ENCODE measurements at places on chromosomes 11 and 22.

DNA sequence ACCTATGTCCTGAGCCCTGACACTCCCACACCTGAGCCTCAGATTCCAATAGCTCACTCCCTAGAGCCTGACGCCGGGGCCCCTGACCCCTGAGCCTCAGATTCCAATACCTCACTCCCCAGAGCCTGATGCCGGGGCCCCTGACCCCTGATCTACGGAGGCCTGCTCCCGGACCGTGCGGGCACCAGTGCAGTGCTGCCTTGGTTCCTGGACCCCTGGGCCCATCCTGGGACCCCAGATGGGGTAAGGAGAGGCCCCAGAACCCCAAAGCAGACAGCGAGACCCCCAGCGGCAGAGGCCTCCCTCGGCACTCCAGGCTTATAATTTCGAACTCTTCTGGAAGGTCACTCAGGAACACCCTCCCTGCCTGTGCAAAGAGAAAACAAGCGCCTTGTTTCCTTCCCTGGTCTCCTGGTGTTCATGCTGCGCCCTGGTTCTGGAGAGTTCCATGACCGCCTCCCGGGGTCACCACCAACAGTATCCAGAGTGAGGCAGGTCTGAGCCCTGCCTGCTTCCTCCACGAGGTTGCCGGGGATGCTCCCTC, 7.5 kb downstream of the SUSD2 start:
- DNase-seq, result no peak

DNA sequence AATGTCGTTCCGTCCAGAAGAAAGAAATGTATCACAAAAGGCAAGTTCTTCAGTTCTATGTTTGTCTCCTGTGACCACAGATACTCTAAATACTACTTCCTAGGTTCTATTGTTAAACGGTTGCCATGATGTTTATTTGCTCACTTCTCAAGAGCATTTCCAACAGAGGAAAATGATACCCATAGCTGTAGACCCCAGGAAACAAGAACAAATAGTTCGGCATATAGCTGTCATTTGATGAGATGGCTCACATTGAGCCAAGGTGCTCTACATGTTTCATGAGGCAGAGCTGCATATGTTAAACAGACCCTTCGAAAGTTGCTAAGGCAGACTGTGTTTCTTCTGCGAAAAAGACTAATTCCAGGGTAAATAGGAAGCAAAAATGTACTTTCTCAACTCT, 15.4 kb upstream of the ANGPTL5 start:
- DNase-seq, result no peak

DNA sequence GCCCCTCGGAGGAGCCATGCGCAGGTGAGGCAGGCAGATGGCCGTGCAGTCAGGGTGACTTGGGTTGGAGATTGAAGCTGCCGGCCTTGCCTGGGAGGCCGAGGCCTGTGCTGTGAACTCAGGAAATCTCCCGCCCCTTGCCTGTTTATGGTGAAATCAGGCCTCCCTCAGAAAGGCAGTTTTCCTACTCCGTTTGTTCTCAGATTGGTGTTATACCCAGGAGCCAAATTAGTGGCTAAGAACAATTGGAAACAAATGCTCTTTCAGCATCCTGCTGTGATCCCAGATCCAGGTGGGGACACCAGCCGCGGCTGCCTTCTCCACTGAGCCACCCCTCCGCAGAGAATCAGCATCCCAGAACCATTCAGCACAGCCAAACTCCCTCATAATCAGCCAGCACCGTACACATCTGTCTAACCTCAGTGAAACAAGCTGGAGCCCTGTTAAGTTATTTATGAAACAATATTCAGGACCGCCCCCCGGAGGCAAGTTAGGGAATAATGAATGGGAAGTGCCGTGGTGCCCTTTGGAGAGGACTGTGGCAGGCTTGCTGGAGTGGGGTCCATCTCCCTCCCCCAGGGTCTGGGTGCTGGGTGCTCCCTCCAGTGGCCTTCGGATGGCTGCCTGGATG, 60.0 kb downstream of the PKNOX2 start:
- no peak for DNase-seq

- no peak for DNase-seq
These were observed 11.5 kb upstream of the TMEM123 start for GRCh38 chr11:102464037-102464436.

DNA sequence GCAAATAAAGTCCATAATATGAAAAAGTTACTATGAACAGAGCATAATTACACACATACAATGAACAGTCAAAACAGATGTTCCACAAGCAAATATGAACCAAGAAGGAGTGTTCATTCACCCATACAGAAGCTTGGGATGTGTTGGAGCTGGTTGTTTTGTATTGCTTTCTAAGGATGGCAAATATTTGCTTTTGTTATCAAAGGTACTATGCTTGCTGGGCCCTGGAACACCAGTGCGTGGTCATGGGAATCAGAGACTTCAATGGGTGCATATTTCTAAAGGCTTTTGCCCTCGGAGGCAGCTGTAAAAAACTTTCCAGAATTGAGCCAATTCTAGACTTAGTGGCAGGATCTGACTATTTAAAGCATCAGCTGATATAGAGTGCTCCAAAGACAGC, 85.1 kb downstream of the BARX2 start:
- DNase-seq, result no peak

Measured in activated CD4-positive, alpha-beta T cell treated with anti-CD3 and anti-CD28 coated beads, Interleukin-2, amount 50 U/mL, for 1 hour (primary cell).